Right kidney (tissue), 9 donors: ENCODE measurements at places on chromosomes 13 and 19.

DNA sequence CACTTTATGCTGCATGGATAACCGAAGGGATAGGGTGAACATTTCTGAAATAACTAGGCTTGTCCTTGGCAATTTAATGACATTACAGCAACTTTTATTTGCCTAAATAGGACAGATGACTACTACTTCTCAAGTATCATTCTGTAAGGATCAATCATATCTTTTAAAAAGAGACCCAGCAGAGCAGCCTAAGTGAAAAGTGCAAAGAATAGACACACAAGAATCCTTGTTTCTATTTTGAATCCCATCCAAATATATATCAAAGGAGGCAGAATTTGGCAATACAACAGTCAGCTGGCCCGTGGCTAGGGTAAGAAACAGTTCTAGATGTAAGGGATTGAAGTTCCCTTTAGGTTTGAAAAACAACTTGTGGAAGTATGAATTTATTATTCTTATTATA lies 6.9 kb downstream of the THSD1 start:
- DNase-seq, result no peak

DNA sequence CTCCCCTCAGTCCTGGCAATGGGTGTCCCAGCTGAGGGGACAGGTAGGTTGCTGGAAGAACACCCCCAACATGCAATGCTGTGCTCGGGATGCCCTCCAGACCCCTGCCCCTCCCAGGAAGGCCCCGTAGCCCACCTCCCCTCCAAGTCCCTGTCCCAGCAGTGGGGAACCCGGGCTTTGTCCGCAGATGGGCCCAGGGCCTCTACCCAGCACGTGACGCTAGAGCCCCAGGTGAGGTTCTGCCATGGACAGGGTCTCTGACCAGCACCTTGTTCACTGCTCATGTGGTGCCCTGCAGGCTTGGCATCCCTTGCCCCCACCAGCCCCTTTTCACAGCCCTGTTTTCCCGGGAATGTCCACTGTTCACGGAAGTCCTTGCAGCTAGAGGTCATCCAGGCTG lies 220.0 kb upstream of the SGCG start:
- no peak for DNase-seq

DNA sequence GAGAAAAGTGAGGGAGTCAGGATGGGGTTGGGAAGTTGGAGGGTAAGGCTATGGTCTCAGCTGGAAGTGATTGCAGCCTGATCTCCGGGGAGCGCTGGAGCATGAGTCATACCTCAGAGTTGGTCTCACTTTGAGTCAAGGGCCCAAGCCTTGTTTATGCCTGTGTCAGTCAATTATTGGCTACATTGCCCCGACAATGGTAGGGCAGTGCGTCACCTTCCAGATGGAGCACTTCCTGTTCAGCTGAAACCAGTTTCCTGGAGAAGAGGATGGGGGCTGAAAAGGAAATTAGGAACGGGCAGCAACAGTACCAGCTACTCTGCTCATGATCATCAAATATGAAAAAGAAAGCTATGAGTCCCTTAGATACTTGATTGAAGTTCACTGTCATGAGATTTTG lies 60.4 kb downstream of the ADGRE1 start:
- no peak for DNase-seq

DNA sequence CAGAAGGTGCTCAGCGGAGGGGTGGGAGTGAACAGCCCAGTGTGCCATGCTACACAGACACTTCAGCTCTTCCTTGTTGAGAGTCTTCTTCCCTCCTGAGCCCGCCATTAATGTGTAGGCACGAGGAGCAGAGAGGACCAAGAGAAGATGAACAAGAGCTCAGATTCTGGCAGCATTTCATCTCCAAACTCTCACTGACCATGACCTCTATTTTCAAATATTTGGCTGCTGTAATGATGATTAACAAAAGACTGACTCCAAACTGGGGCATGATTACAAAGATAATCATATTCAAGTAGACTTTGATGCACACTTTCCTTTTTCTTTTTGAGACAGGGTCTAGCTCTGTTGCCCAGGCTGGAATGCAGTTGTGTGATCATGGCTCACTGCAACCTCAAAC lies 236.5 kb downstream of the DCLK1 start:
- DNase-seq, result no peak

- DNase-seq, result no peak
These were observed 217.3 kb upstream of the SERP2 start for GRCh38 chr13:44156294-44156658.

- DNase-seq, result no peak
These were observed 2.1 kb downstream of the CCDC106 start for GRCh38 chr19:55650126-55650557.
